ENCODE measurements at places on chromosomes 7 and 10.
A peak's percentile ranks its signal among the peaks of the same experiment; 100 is the strongest.

DNA sequence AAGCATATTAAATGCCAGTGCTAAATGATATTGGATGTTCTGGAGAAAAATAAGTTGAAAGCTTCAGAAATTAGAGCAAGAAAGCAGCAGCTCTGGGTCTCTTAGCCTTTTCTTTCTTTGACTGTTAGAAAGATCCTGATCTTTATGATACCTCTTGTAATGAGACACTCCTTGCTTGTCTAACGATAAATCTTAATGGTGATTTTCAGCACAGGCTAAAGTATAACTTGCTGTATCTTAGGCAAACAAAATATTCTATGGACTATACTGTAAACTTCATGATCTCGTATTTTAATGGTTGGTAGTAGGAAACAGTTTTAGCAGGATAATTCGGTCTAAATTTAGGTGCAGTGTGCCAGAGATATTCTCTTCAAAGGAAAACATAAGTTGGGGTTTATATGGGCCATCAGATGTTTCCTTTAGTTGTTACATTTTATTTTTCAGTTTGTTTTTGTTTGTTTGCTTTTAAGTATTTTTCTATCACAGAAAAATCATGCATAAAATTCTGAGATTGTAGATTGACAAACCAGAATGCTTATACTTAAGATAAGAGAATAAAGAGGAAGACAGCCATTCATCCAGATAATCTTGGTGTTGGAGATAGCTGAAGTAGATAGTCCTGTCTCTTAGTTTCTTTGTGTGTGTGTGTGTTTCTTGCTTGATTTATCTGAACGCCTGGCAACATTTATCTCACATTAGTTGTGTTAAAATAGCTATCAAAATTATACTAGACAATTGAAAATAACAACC, 4.7 kb downstream of the CASD1 start:
- DNase-seq = no peak

GRCh38 chr10:123865350-123865749, 26.3 kb downstream of the CPXM2 start:
- no peak for DNase-seq

DNA sequence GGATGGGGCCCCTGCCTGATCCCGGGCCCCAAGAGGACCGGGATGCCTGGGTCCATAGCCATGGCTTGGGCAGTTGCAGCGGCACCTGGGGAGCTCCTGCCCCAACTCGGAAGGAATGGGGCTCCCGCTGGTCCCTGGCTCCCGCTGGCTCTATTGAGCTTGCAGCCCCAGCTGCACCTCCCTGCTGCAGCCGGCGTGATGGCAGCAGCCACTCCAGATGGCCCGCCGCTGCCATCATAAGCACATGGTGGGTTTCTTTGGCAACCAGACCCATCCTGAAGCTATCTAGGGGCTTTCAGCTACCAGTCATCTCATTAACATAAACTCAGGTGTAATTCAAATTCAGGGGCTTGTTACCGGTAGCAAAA, 11.1 kb upstream of the DNMBP start:
- no peak for DNase-seq

DNA sequence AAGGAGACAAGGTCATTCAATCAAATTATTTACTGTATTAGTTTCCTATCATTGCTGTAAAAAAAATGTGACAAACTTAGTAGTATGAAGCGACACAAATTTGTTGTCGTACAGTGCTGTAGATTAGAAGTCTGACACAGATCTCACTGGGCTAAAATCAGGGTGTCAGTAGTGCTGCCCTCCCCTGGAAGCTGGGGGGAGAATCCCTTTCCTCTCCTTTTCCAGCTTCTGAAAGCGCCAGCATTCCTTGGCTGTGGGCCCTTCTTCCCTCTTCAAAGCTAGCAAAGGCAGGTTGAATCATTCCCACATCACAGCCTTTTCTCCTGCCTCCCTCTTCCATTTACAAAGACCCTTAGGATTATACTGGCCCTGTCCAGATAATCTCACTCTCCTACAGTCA, 28.0 kb downstream of the VPS41 start:
- DNase-seq = peak; percentile 13

GRCh38 chr10:71845410-71846405, 5.3 kb downstream of the PSAP start:
- DNase-seq = no peak

DNA sequence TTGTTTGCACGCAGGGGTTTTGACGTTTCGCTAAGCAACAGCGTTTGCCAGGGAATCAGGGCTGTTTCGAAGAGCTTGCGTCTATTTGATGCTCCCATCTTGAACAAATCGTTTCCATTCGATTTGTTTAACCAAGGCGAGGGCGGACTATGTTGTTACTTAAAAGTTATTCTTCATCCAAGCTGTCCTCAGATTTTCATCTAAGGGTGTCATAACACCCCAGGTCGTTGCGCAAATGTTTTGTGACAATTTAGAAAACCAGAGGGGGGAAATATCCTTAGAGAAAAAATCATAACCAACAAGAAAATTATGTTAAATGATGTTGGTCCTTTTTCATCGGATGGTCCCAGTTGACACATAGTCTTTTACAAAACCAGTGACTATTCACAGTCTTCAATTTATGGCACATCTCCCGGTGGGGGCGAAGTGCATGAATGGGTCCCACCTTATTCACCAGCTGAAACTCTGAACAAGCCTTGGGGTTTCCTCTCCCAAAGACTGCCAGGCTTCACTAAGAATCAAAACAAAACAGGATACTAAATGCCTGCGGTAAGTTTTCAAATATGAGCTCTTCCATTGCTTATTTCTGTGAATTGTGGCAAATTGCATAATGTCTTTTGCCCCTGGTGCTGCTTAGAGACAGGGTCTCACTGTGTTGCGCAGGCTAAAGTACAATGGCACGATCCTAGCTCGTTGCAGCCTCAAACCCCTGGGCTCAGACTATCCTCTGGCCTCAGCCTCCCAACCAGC, 109.9 kb downstream of the REEP3 start:
- DNase-seq = peak; percentile 97

DNA sequence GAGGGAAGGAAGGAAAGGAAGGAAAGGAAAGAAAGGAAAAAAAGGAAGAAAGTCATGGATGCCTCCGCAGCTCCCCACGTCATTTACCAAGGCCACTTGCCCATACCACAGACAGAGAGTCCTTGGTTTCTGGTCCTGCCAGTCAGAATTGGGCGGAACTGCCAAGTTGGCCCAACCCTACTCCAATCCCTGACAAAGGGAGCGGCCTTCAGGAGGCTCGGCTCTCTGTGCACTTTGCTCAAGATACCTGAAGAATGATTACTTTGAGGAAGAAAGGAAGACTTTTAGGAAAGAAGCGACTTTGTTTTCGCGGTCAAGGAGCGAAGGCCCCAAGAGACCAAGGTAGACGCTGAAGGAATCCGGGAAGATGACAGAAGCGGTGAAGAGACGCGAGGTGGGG, 49.1 kb upstream of the FXYD4 start:
- DNase-seq = no peak

GRCh38 chr7:113301983-113302382, 183.6 kb upstream of the SMIM30 start:
- DNase-seq = no peak

DNA sequence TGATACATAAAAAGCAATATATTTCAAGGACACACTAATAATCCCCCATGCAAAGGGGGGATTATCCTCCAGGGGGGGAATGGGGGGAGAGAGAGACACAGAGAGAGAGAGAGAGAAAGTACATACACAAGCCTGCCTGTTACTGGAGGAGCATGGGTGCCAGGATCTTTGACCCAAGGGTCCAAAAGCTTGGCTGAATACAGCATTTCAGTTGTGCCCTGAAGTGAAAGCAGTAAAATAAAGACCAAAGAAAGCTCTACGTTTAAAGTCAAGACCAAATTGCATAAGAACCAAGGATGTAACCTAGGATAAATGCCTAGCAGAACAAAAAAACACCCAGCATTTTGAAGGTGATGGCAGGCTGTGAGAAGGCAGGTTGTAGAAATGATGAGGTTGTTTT, 27.8 kb upstream of the ITGB8 start:
- no peak for DNase-seq

- no peak for DNase-seq
Observed at GRCh38 chr10:125061557-125062226, 98.7 kb downstream of the CTBP2 start.

DNA sequence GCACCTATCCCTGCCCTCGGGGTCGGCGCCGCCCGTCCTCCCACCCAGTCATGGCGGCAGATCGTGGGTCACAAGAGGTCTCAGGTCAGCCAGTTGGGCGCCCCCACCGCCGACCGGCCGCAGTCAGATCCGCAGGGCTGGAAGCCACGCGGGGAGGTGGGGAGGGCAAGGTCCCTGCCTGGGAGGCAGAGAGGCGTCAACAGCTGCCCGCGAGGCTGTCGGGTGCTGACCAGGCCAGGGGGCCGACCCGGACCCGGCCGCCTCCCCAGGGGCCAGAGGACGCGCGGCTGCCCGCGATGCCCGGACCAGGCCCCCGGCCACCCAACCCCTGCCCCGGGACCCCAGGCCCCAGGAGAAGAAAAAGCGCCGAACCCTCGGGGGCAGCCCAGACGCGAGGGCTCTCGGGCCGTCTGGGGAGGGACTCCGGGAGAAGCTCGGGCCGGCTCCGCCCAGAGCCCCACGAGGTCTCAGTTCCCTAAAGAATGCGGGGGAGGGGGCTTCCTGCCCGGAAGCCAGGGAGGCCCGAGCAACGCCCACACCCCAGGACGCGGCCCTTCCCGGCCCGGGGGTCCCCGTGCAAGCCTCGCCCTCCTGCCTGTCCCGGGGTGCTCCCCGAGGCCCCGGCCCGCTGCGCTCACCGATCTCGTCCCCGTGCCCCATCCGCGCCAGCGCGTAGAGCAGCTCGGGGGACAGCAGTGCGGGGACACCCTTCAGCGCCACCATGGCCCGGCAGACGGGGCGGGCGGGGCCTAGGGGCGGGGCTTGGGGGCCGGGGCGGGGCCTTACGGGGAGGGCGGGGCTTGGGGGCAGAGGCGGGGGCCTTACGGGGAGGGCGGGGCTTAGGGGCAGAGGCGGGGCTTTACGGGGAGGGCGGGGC, at the start of gene FUOM:
Gene FUOM (minus strand): TSS at position 735 of the 877 bp plus-strand sequence. CDS start 12 bp downstream, at position 723.
- DNase-seq = peak; percentile 35

DNA sequence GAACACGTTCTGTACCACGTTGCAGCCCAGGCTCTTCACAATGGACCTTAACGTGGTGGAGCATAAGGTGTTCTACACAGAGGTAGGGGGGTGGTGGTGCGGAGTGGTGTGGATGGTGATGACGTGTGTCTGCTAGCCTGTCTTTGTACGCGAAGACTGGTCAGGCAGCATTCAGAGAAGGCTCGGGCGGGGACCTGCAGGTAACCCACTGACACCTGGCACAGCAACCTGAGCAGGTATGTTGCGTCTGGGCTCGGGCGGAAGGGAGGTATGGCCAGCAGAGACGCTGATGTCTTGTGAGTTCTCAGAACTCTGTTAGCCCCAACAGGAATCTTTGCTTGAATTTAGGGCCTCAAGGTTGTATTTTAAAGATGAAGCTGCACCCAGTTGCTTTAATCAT, 55.0 kb downstream of the TRRAP start:
- DNase-seq = no peak

DNA sequence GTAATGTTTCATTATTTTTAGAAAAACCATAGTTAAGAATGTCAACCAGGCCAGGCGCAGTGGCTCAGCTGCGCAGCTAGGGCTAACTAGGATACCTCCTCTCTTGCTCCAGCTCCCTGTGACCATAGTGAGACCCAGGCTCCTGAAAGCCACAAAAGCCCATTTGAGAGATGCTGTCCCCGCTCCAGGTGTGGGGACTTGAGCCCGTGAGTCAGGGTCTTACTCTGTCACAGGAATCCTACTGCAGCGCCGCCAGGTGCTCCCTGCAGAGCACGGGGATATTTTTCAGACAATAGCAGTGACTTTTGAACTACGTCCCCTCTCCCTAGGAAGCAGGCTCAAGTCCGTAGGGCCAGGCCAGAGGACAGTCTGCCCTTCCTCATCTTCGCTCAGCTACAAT, 75.6 kb upstream of the NRBF2 start:
- no peak for DNase-seq
